Tibial artery (tissue), 4 donors: ENCODE measurements at places on chromosomes 2 and 18.

DNA sequence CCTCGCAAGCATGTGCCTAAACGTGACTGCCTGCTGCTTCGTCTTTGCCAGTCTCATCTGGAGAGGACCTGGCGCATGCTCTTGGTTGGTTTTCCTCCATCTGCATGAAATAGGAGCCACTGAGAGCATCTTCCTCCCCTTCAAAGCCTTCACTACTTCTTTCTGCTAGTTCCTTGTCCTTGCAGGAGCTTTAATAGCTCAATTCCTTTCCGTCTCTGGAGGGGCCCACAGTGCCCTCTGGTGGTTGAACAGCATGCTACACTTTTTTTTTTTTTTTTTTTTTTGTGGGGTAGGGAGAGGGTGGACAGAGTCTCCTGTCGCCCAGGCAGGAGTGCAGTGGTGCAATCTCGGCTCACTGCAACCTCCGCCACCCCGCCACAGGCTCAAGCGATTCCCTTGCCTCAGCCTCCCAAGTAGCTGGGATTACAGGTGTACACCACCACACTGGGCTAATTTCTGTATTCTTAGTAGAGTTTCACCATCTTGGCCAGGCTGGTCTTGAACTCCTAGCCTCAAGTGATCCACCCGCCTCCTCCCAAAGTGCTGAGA is 59.6 kb downstream of the SP110 start:
- DNase-seq = no peak

DNA sequence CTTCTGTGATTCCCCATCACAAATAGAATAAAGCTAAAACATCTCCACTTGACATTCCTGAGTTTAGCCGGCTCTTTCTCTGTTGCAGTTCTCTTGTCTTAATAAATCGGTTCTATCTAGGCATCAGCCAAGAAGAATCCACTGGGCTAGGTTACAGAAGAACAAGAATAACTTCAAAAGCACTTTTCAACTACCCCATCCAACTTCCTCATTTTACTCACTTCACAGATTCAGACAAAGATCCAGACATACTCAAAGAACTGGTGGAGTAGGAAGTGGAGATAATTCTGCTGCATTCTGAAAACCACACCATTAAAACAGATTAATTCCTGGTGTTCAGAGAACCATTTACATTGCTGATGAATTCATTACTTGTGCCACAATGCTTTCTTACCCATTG is 9.6 kb upstream of the ALPK2 start:
- DNase-seq = no peak

DNA sequence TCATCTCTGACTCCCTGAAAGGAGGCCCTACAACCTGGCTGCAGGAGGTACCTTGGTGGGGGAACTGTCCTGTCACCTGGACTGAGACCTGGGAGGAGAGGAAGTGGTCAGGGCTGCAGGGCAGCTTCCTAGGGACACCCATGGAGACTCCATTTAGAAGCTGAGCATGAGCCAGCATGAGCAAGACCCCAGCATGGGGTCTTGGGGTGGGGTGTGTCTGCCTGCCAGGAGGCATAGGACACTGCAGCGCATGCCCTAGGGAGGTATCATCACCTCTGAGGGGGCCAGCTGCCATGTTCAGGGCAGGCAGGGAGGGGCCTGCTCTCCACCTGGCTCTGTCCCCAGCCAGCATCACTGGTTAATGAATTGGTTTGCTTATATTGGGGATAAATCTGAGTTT is 249.7 kb downstream of the CELF4 start:
- DNase-seq = no peak

DNA sequence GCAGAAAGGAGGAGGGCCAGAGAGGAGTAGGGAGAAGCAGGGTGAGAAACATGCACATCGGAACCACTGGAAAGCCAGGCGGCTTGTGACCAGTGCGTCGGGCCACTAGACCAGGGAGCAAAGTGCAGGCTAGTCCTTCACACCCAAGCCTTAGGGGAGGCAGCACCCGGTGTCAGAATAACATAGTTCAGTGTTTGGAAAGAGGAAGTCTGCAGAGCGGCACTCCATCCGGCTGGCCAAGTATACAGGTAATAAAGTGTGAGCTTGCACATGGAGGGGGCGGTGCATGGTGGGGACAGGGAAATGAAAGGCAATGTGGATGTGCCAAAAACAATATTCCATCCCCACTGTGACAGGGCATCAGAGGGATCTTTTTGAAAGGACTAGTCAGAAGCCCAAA is 69.7 kb downstream of the ZNF521 start:
- DNase-seq = no peak

DNA sequence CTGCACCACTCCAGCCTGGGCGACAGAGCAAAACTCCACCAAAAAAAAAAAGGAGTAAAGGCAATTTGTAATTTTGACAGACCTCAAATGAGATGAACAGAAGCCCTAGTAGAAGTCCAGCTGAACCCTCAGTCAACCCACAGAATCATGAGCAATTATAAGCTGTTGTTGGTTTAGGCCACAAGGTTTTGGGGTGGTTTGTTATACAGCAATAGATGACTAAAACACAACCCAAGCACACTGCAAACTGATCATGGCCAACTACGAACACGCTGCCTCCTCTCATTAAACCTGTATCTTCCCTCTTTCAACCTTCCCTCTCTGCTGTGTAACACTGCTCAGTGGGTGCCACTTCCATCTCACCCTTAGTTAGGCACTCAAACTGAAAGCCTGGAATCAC is 22.1 kb downstream of the AAK1 start:
- no peak for DNase-seq

DNA sequence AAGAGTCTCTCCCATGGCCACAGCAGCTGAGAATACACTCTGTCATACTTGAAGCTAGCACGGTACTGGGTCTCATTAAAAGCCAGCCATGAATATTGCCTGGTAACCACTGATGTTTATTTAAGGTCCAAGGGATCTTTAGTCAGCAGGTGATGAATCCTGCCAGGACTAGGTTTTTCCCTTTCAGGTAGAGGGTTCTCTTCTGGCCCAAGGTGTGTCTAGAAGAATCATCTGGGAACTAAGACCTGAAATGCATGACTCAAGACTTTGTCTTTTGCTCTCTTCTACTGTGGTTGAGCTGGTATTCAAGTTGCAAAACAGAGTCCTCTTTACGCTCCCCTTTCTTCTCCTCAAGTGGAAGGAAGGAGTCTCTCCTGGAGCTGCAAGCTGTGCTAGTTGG is 400.5 kb upstream of the FSIP2 start:
- DNase-seq = no peak

DNA sequence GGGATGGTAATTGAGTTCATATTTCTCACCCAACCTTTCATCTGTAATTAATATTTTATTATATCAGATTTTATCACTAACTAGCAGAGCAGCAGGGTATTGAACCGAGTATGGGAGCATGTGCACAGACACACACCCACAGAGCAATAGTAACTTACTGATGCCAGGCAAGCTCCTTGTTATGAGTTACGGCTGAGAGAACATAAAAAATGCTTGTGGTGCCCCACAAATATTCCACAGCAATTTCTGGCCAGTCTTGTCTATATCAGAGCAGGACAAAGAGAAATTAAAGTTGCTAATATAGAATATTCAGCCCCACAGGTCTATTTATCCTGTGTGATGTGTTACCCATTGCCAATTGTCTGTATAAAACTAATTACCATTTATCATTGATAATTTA is 501.8 kb upstream of the RAB12 start:
- no peak for DNase-seq

DNA sequence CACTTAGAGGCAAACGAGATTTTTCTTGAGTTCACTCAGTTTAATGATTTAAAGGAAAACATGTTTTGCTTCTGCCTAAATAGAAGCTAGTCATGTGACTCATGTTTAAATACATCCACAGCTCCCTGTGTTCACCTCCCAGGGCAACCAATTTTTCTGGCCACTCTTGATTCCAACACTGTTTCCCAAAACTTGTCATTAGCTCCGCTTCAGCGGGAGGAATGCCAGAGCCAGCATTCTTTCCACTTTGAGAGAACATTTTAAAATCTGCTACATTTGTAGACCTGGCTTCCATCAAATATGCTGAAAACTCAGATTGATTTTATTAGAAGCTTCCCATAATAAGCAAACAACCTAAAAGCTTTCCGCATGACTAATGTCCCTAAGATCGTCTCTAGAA is 2.8 kb upstream of the CYS1 start:
- DNase-seq = no peak

DNA sequence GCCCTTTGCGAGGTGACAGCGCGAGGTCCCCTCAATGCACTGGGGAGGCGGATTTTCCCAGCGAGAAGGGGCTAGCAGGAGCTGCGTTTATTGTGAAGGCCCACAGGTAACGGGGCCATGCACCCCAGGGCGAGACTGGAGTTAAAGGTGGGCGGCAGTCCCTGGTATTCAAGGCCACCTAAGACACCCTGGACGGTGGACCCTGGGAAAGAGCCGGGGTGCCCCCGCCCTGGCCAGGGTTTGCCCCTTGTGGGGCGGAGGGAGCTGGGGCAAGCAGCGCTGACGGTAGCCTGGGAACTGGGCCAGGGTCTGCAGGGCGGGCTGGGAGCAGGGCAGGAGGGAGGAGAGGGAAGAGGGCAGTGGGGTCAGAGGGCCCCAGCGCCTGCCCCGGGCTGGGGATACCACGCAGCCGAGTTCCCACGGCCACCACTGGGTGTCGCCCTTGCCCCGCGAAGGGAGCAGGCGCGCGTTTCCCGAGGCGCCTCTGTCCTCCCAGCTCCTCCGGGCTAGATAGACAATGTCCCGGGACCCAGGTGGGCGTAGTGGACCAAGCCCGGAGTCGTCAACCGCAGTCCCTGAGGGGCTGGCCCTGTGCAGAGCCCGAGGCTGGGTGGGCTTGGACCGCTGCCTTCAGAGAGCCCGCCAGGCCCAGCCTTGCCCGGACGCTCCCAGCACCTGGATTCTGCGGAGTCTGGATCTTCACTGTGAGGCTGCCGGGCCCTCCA is 80.2 kb downstream of the SMAD4 start:
- no peak for DNase-seq
